NCI-H345 (cell line): ENCODE measurements at places on chromosomes 2 and 18.

GRCh38 chr2:86785456-86785855, 5.3 kb downstream of the CD8A start:
- no peak for DNase-seq

DNA sequence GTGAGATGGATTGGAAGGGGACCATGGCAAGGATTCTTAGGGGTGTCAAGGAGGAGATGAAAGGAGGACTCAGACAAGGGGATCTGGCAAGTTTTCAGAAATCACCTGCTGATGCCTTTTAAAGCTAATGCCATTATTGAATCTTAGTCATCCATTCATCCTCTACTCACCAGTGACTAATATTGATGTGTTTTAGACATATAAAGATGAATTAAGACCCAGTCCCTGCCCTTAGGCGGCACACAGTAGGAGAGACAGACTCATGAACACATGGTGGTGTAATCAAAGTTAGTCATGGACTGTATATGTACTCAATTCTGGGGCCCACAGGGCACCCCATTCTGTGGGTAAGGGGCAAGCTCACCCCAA, 56.5 kb upstream of the ATL2 start:
- no peak for DNase-seq

GRCh38 chr2:37232131-37232933, 874 bp downstream of the NDUFAF7 start:
- no peak for DNase-seq

DNA sequence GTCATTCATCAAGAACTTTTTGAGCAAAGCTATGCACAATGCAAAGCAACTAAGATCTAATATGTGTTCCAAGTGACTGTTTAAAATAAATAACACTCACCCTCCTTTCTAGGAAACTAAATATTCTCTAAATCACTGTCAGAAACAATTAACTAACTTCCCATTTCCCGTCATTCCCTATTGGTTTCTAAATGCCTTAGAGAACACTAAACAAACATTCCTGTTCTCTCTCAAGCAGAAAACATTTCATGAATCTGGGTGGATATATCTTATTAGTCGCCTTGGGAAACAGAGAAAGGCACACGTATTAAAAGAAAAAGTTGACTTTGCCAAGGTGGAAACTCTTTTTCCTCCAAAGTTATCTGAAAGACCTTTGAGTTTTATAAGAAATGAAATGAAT, 735.2 kb downstream of the MBD2 start:
- DNase-seq: no peak

- no peak for DNase-seq
Observed at GRCh38 chr2:113769555-113769954, 13.1 kb upstream of the SLC35F5 start.

DNA sequence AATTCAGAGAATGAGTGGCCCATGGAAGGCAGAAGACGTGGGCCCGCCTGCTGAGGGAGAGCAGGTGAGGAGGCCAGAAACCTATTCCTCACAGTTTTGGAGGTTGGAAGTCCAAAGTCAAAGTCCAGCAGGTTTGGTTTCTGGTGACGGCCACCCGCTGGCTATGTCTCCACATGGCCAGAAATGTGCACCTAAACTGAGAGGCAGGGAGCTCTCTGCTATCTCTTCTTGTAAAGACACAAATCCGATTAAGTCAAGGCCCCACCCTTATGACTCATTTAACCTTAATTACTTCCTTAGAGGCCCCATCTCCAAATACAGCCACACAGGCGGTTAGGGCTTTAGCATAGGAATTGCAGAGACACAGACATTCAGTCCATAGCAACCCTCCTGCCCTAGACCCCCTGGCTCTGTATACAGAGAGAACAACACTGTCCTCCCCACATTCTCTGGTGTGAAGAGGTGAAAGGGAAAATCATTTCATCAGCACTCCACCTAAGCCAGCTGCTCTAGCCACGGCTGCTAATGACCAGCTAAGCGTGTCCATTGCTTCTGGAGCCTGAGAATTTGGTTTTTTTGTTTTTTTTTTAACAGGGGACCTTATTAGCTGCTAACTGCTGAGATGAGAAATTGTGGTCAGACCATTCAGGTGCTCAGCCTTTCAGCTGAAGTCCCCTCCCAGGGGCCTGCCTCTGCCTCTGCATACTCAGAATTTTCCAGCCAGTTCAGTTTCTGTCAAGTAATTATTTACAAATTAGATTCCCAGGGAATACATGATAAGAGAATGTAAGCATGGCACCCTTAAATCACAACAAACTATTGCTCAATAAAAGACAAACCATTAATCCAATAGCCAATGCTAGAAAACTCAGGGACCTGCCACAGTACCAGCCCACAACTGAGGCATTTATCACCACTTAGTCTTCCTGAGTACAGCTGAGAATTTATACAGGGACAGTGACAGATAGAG, 368.7 kb upstream of the ID2 start:
- no peak for DNase-seq

DNA sequence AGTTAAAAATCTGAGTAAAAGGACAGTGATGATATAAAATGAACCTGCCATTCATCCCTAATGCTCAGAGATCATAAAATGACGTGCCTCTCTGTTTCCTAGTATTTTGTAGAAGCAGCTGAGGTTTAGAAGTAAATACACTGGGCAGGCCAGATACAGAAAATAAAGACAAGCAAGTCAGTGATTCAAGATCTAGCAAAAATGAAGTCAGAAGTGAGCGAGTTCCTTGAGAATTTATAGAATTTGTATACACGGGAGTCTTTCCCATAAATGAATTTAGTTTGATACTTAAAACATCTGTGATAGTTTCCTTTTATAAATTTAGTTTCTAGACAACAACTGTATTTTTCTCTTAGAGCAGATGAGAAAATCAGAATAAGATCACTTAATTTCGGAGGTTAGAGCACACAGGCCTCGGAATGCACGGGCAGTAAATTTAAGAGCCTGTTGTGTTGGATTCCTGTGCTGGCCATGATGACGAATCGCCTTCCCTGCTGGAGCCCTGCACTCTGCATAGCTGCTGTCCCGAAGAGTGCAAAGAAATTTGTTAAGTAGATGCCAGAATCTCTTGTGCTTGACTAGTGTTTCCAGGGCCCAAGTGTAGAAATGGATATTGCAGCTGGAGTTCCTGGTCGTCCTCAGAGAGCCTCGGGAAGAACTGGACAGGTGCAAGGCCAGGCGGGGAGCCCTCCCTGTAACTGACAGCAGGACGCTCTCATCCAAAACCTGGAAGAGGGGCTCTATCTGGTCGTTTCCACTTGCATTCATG, 83.7 kb upstream of the RBM44 start:
- no peak for DNase-seq

- DNase-seq: peak; percentile 45
Observed at GRCh38 chr18:63850020-63850419, 37.5 kb upstream of the SERPINB2 start.

DNA sequence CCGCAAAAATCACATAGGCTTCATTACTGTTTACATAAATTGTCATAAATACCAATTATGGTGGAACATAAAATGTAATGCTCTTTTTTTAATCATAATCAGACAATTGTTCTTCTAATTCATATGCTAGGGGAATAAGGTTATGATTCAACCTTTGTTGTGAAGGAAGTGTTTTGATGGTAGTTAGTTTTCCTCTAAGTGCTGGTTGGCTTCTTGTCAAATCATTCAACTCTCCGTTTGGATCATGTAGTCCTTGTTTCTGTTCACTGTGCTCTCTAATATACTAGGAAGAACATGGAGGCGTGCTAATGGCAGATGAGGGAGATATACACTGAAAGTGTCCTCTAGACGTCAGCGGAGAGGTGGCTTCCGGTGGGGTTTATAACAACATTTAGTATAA, 1938.0 kb upstream of the PIK3C3 start:
- no peak for DNase-seq

- no peak for DNase-seq
Observed at GRCh38 chr18:12321333-12321732, 13.3 kb downstream of the TUBB6 start.

DNA sequence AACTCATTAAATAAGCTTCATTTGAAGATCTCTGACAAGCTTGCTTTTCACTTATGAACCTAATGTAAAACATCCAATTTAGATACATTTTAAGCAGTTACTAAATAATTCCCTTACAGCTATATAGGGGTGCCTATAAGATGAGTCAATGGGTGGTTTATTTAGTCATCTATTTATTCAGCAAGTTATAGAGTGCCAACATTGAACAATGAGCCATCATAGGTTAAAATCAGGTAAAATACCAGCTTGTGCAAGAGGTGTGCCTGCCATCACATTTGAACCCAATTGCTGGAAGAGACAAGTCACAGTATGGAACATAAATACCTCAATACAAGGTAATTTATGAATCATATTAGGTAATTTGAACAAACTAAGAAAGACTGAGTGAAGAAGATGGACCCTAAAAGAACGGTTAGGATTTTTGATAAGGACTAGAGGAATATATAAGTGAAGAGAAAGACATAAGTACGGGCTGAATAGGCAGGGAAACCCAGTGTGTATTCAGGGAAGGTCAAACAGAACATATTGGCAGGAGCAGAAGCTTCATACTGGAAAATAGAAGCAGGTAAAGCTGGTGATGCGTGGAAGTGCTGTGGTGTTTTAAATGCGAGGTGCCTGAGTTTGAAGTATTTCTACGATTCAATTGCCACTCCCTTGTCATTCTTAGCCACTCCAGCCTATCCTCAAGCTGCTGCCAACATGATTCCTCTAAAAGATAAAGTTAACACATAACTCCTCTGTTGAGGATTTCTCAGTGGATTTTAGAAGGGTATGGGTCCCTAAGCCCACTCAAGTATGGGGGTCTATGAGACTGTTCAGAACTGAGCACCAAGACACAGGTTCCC, 18.9 kb upstream of the STAT4 start:
- DNase-seq: no peak

GRCh38 chr2:187966924-187967323, 324.8 kb upstream of the GULP1 start:
- no peak for DNase-seq

GRCh38 chr2:118019821-118020220, 6.0 kb upstream of the CCDC93 start:
- no peak for DNase-seq

- DNase-seq: no peak
Observed at GRCh38 chr2:18267501-18267900, 293.0 kb downstream of the RDH14 start.

DNA sequence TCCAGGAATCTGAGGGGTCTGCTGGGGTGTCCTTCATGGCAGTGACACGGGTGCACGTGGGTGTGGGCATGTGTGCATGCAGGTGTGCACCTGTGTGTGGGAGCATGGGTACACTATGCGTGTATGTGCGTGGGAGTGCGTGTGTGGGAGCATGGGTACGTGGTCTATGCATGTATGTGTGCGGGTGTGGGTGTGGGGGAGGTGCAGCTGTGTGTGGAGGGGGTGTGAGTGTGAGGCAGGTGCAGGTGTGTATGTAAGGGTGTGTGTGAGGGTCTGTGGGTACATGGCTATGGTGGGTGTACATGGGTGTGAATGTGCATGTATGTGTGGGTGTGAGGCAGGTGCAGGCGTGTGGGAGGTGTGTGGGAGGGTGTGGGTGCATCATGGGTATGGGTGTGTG, 36.3 kb downstream of the EIPR1 start:
- DNase-seq: no peak

DNA sequence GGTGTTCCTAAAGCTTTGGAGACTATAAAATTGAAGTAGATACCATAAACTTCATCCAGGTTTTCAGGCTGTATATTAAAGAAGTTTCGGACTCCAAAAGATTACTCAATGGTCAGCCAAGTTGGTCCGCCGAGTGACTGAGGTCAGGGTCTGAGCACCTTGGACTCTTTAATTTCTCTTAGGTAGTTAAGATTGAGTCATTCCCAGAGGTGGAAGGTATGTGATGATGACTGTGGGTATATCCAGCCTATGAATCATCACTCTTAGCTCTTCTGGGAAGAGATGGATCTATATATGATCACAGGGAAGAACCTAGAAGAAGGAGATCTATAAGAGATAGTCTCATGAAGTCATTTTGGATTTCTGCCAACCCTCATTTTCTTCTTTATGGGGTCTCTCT, 3.3 kb downstream of the ITGA6 start:
- DNase-seq: no peak

DNA sequence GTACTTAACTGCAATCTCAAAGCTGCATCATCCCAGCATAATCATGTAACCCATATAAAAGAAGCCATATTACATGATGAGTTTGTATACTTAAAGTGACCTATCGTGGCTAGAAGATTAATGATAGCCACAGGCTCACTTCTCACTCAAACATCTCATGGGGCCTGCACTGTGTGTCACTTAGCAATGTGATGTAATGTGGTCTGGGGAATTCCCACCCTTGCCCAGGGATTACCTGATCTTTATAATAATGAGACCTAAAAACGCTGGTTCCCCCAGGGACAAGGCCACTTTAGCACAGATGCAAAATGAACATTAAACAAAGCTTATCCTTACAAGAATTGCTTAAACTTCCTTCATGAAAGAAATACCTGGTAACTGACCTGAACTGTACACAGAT, 427.1 kb upstream of the CNTNAP5 start:
- DNase-seq: no peak

DNA sequence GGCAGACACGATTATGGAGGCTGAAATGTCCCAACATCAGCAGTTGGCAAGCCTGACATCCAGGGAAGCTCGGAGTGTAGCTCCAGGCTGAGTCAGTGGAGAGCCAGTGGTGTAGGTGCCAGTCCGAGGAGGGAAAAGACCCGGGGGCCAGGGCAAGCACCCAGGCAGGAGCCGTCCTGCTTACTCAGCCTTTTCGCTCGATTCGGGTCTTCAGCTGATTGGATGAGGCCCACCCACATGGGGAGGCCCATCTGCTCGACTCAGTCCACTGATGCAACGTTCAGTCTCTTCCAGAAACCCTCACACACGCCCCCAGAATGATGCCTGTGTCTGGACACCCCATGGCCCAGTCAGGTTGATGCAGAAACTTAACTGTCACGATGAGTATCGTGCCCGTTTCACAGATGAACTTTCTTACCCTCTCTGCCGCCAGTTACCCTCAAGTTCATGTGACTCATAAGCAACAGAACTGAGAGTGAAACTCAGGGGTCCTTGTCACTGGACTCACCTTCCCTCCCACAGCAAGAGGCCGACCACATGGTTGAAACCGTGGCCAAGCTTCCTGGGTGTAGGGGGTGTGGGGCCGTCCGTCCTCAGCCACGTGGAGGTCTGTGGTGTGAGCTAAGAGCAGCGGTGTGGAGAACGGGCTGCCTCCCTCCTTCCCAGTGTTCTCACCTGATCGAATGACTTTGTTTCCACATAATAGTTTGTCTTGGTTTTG, 197.4 kb upstream of the HDAC4 start:
- no peak for DNase-seq

DNA sequence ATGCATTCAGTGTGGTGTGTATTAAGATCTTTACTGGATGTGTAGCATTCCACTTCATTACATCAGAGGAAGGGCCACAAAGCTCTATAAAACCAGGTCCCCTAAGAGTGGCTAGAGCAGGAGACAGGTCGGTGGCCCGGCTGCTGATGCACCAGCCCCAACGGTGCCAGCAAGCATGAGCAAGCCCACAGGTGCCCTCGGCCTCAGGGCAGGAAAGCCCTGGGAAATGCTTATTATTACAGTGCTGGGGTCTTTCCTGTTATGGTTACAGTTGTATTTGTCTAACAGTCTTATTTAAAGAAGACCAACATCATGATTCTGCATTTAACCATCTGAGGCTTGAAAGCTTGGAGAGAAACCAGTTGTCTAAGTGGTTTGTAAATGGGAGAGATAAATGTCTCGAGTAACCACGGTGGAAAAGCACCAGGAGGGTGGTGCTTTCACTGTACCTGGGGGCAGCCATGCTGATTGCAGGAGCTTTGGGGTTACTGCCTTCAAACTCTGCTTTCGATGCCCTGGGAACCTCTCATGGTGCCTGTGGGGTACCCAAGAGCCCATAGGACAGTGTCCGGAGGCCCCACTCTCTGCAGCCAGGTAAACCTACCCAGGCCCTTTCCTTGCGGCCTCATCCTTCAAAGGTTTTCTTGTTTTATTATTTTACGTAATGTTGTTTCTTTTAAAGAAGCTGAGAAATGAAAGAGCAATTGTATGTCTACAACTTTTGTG, 133.1 kb downstream of the SH3RF3 start:
- DNase-seq: no peak
